ENCODE measurements at places on chromosomes 6 and 20. TPM values are rescaled to one million over a fixed set of nuclear protein-coding genes. Genes with fewer than 3 reads are reported as not detected.

The GRM1 gene
- under 0.01 TPM for total RNA-seq

The C6orf58 gene
- total RNA-seq: not detected

The PLCB4 gene
- total RNA-seq: 0.87 TPM

The TMEM170B gene
- 0.22 TPM for total RNA-seq

The TXLNB gene
- total RNA-seq: not detected

The SNAI1 gene
- not detected for total RNA-seq

The CRYBG1 gene
- total RNA-seq: under 0.01 TPM
